Cortex of kidney (tissue), 1 donor: ENCODE measurements at places on chromosomes 6 and 20.

- DNase-seq = no peak
Measured at GRCh38 chr6:53645859-53646258, 19.7 kb downstream of the KLHL31 start.

- DNase-seq = no peak
Measured at GRCh38 chr6:53090576-53090975, 25.4 kb downstream of the FBXO9 start.

- DNase-seq = no peak
Measured at GRCh38 chr6:2102316-2102883, 143.0 kb downstream of the GMDS start.

GRCh38 chr6:37985355-37985754 lies 165.8 kb downstream of the ZFAND3 start:
- DNase-seq = no peak

GRCh38 chr6:116512111-116512559 lies 696 bp downstream of the CALHM5 start:
- no peak for DNase-seq

DNA sequence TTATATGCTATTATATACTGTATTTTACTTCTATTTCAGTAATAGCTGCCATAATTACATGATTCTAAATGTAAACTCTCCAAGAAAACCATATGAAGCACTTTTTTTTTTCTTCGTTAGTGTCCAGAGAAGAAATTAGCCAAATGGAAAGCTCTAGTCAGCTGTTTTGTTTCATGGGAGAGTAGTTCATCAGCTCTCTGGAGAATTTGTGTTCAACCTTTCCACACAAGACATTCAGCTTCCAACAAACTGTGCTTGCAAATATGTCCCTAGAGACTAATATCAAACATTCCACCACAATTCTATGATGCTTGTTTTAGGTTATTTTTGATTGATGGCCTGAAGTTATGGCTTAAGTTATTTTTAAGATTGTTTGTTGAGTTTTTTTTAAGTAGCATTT lies 19.5 kb downstream of the FHL5 start:
- DNase-seq = no peak

- DNase-seq = no peak
Measured at GRCh38 chr6:34242252-34243130, 5.8 kb downstream of the HMGA1 start.

GRCh38 chr6:37109714-37110499 lies 60.0 kb upstream of the PIM1 start:
- DNase-seq = no peak

DNA sequence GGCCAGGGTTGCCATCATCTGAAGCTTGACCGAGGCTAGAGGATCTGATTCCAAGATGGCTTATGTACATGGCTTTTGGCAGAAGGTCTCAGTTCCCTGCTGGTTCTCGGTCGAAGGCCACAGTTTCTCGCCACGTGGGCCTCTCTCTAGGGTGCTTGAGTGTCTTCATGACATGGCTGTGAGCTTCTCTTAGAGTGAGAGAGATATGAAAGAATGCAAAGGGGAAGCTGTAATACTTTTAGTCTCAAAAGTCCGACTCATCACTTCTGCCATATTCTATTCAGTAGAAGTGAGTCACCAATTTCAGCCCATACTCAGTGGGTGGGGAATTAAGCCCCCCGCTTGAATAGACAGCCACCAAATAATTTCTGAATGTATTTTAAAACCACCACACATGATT lies 94.2 kb downstream of the UTRN start:
- DNase-seq = no peak

- no peak for DNase-seq
Measured at GRCh38 chr20:55160037-55160436, 684.6 kb downstream of the DOK5 start.

DNA sequence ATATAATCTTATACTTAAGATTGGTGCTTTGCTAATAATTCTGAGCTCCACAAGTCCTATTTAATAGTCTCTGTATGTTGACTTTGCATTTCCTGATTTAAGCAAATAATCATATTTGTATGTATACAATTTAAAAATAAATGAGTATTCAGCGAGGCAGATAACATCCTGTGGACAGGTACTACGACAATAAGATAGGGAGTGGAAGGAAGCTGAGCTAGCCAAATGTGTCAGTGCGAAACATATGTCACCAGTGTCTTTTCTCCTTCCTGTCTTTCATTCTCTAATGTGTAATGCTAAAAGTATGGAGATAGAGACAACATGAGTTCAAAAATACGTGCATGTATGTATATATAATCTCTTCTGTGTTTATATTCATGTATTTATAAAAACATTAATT lies 359.6 kb upstream of the KCNQ5 start:
- no peak for DNase-seq

DNA sequence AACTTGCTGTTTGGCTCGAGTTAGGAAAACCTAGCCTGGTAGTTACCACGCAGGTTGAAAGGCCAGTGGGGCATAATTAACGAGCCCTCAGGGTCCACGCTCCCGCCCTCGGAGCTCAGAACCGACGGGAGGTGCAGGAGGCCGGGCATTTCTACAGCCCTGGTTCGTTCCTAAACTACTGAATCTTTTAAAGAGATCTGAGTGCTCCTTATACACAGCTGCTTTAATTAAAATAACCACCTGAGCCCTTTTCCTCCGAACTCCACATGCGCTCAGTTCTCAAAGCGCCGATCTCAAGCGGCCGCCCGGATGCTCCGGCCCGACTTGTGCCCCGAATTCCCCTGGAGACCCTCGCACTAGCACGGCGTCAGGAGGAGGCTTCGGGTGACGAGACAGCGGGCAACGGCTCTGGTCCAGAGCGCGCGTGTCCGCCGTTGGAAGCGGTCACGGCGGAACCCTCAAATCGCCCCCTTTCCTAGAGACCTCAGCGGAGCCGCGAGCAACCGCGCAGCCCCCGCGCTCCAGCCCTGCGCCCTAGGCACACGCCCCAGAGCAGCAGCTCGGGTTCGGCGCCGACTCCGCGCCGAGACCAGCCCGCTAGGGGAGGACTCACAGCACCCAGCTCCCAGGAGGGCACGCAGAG lies 397 bp downstream of the WDR27 start:
- DNase-seq = no peak
